ENCODE measurements at places on chromosomes 12 and 14.

GRCh38 chr14:99605299-99605961 lies 1.4 kb upstream of the CCDC85C start:
- peak; percentile 80 for DNase-seq

DNA sequence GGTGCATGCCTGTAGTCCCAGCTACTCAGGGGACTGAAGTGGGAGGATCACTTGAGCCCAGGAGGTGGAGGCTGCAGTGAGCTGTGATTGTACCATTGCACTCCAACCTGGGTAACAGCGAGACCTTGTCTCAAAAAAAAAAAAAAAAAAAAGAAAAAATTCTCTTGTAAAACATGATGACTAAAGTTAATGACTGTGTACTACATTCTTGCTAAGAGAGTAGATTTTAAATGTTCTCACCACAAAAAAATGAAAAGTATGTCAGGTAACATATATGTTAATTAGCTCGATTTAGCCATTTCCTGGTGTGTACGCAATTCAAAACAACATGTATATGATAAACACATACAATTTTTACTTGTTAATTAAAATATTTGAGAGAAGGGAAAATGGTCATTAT lies 480.7 kb upstream of the RGS6 start:
- DNase-seq, result peak; percentile 10

- peak; percentile 98 for DNase-seq
Measured at GRCh38 chr12:63917864-63918799, 73.6 kb downstream of the SRGAP1 start.

- DNase-seq, result no peak
Measured at GRCh38 chr12:116547955-116548501, 11.2 kb upstream of the MAP1LC3B2 start.

GRCh38 chr14:56290195-56290594 lies 172.0 kb downstream of the PELI2 start:
- DNase-seq, result no peak

DNA sequence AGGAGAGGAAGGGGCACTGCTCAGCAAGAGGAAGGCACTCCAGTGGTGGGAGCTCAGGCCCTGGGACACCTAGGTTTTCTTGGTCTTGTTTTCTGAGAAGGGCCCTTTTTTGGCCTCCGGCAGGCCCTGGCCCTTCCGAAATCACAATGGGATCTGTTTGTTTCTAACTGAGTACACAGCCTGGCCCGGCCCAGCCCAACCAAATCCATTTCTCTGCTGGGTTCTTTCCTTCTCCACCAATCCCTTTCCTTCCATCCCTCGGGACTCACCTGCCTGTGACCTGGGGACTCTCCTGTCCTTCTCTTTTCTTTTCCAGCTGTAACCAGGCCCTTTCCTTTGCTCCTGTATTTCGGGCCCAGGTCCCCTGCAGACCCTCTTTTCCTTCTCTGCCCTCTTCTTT lies 18.6 kb downstream of the TEAD4 start:
- no peak for DNase-seq

GRCh38 chr14:37711831-37712475 lies 116.5 kb downstream of the TTC6 start:
- DNase-seq, result no peak

DNA sequence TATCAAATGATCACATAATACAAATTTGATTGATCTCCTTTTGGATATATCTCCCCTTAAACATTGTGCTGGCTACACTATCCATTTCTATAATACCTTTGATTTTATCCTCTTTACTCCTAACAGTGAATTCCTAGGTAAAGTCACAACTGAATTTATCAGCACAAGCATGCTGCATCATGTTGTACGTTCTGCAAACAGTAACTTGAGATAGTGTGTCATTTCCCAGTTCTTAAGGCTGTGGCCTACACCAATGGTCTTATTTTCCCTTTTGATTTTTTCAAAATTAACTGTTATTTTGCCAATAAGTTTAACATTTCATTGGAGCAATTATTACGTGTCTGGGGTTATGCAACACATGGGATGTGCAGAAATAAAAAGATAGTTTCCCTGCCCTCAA lies 24.8 kb downstream of the PRKCH start:
- no peak for DNase-seq

DNA sequence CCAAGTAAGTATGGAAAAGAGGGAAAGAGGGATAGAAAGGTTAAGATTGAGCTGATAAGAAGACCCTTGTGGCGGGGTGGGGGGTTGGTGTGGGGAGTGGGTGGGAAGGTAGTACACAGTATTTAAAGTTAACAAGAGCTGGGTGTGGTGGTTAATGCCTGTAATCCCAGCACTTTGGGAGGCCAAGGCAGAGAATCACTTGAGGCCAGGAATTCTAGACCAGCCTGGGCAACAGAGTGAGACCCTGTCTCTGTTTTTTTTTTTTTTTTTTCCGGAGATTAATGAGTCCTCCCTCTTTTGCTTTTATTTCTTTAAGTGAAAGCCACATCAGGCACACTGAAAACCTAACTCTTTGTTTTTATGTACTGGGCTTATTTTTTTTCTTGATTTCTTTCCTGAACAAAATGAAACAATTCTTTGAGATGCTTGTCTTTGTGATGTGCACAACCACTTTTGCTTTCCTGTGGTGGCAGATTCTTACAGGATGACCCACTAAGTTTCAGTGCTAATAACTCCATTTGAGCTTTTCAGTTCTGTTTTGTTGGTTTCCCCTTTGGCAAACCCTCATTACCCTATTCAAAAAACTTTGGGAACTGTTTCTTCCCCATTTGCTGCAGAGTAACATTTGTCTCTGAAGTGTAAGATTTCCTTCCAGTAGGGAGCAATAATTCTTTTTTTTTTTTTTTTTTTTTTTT lies 54.8 kb downstream of the WNK1 start:
- no peak for DNase-seq

DNA sequence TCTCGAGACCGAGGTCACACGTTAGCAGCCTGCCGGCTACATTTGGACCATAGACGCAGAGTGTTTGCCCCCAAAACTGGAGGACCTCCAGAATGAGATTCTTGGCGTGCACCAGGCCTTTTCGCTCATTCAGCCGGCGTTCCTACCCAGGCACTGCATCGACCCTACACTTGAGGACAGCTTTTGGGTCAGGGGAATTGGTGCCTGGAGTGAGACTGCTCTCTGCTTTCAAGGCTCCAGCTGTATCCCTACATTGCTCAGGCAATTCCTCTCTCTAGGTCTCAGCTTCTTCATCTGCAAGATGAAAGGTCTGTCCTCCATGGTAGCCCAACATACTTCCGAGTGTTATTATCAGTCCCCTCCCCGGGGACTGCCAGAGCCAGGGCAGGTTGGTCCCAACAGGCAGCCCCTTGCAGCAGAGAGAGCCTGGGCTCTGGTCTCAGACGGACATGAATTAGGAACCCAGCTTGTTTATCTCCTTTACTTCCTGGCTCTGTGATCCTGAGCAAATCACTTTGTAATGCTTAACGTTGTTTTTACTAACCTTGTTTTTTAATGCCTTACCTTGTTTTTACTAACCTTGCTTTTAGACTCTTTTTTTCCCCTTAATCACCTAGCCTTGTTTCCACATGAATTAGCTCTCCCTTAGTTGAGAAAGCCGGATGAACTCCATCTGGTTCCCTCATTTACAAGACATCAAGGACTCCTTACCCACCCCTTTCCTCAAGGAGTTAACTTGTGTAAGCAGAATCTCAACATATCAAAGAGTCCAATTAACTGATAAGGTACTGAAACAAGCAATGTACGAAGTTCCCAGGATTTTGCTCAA lies 892 bp downstream of the TCHP start:
- DNase-seq, result peak; percentile 26

DNA sequence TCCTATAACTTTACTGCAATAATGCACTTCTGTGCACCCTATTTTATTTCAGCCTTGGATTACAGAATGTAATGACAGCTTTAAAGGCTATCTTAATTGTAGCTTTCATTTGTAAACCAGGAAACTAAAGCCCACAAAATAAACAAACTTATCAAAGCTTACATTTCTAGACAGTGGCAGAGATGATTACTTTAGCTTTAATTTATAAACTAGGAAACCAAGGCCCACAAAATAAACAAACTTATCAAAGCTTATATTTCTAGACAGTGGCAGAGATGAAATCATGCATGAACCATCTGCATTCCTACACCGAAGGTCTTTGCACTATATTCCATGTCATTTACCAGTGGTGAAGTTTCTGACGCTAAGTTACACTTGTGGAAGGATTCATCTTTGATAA lies 74.4 kb downstream of the PRKD1 start:
- no peak for DNase-seq

Measured in EL (cell line).